ENCODE measurements at places on chromosomes 13 and 19.

- DNase-seq, result no peak
Measured at GRCh38 chr13:52652980-52653303, 306 bp downstream of the SUGT1 start.

DNA sequence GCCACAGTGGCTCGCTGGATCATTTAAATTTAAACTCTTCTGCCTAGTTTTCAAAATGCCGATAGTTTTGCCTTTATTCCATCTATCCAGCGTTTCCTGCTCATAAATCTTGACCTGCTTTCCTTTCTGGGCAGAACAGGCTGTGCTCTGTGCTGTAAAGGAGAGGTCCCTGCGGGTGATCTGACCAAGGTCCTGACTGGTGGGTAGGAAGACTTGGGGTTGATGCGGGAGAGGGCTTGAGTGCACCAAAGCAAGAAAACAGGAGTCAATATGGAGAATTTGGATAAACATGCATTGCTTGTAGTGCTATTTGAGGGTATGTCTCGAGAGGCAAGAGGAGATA, 533.6 kb downstream of the MYO16 start:
- DNase-seq, result no peak

GRCh38 chr13:113741191-113741668, 17.8 kb upstream of the TMEM255B start:
- DNase-seq, result no peak

GRCh38 chr19:4140237-4140711, 13.2 kb upstream of the CREB3L3 start:
- no peak for DNase-seq

DNA sequence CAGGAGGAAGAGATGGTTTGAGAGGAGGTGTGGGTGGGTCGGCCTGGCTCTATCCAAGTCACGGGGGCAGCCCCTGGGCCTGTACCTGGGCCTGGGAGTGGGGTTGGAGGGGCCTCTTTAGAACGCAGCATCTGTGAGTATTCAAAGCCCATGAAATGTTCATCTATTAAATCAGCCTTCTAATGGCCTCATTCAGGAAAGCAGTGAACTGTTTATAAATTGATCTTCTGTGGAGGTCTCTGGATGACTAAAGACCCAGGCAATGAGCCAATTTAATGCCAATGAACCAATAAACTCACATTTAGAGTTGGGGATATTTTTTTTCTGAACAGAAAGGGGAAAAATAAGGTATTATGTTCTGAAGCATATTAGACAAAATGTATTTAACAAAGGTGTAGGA, 19.9 kb upstream of the GGACT start:
- DNase-seq, result no peak

GRCh38 chr19:47609906-47610894, 1.3 kb downstream of the BICRA start:
- DNase-seq, result no peak

- DNase-seq, result no peak
Measured at GRCh38 chr19:30852168-30852567, 480.0 kb downstream of the ZNF536 start.

DNA sequence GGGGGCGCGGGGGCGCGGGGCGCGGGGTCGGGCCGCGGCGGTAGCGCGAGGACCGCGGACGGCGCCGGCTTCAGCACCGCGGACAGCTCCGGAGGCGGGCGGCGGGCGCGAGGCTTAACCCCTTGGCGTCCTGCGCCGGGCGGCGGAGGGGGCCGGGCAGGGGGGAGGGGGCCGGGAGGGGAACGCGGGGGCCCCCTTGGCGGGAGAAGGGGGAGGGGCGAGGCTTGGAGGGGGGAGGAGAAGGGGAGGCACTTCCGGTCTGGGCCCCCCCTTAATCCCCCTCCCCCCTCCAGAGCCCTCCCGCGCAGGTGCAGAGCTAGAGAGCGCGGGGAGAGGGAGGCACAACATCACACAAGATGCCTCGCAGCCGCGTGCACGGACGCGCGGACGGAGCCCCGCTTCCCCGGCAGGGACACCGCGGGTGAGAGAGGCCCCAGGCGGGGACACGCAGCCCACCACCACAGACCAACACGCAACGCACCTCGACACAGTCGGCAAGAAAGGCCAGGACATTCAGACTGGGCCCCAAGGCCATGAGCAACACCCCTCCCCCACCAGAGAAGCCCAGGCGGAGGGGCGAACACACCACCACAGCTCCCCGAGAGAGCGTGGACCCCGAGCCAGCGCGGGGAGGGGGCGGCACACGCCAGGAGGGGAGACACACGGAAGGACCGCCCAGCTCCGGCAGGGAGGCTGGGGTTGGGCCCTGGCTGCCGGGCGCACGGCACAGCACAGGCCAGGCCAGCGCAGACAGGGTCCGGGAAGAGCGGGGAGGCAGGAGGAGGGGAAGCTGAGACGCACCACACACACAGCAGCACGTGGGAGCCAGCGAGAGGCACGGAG, 24.1 kb downstream of the SHANK1 start:
- DNase-seq, result no peak

DNA sequence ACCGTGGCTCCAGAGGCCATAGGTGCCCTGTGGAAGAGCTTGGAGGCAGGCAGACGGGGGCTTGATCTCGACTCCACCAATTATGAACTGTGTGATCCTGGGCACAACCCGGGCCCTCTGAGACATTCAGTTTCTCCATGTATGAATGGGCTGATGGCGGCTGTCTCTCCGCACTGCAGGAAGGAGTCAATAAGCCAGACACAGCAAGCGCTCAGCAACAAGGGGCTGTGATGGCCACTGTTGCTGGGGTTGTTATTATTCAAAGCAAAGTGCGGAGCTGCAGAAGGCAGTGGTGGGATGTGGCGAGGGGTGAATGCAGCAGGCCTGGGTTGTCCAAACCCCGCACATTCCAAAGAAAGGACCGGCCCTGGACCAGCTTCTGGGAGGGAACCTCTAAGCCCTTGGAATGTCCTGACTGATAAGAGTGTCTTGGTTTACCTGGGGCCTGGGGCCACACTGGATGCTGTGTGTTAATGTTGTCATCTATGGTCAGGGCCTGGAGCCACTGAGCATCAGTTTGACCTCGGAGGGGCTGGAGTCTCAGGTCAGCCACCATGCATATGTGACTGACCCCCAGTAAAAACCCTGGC, 8.3 kb downstream of the TMEM143 start:
- DNase-seq, result no peak

GRCh38 chr13:99281811-99282263, 23.7 kb upstream of the GPR18 start:
- DNase-seq, result no peak

GRCh38 chr13:31224174-31224669, 24.4 kb downstream of the B3GLCT start:
- no peak for DNase-seq

GRCh38 chr13:110254151-110254679, 52.7 kb downstream of the COL4A1 start:
- no peak for DNase-seq

DNA sequence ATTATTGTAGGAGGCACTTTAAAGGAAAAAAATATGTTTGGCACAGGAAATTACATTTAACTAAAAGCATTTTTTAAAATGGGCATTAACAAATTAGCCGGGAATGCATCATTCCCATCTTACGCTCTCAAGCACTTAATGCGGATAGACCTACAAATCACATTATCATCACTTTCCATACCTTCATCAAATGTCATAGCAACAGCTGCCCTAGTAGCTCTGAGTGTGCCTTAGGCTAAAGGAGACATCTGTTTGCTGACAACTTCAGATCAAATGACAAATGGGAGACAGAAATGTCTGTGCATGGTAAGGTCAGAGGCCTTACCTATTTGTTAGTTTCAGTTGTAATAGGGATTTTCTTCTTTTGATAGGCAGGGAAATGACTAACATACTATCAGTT, 773.2 kb upstream of the SLC10A2 start:
- DNase-seq, result no peak

- DNase-seq, result no peak
Measured at GRCh38 chr13:36919171-36919832, 736 bp downstream of the SMAD9 start.

GRCh38 chr13:67235265-67235664, 5.1 kb upstream of the PCDH9 start:
- DNase-seq, result no peak

DNA sequence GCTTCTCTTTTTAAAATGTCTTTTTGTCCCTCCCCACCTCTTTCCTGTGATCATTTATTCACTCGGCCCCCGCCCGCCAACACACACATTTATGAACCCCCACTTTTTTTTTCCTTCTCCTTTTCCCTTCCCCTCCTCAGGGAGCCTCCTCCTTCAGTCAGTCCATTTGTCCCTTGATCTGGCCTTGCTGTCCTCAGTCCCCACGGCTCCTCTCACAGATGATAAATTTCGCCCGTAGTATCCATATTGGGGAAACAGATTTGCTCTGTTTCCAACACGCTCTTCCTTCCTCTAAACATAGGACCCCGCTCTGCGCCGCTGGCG, 2.0 kb downstream of the GSX1 start:
- DNase-seq, result no peak

DNA sequence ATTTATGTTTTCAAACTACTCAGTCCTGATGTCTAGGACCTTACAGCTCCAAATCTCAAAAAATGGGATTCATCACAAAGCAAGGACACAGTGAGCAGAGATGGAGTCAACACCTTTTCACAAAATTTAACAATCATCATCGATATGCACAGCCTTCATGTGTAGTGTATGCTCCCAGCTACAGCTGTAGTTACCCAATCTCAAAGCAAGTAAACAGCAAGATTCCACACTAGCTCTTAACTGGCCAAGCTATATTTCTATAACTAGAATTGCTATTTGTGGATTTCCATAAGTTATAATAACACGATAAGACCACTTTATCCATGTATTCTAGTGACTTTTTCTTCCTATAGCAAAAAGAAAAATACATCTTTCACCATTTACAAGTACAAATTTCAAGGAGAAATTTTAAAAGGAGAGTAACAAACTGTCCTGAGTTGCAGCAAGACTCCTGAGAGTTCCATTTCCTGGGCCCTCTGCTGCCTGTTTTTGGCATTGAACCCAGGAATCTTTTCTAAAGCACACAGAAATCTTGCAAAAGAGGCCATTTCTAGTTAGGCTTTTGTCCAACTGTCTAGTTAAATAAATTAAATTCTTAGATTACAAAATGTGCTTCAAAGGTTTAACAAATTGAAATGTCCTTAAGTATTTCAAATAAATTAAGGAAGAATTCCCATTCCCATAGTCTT, 460.6 kb downstream of the FGF14 start:
- no peak for DNase-seq

DNA sequence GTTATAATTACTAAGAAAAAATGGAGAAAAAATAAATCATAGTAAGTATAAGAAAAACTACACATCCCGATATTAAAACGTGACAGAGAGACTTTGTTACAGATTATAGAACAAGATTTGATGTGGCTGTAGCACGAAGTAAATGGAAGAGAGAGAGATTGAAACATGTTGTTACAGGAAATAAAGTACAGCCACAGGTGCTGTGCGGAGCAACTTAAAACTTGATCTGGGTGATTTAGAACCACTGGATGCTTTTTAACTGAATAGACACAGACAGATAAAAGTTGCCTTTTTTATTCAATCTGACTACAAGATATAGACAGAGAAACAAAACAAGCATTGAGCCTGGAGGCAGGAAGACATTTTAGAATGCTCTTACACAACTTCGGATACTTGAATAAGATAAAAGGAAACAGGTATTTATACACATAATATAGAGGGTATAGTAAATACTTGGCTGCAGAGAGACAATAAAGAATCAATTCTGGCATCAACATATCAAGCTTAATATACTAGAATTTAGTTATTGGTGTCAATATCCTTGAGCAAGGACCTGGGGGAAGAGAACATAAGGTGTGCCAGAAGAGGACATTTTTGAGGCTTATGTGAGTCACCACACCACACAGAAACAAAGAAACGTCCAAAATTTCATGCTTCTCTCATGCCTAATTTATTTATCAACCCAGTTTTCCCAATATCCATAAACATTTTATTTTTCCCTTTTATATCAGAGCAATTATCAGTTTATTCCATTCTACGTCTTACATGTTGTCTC, 548.5 kb downstream of the SLITRK1 start:
- no peak for DNase-seq

- no peak for DNase-seq
Measured at GRCh38 chr13:70088926-70089325, 18.7 kb upstream of the ATXN8OS start.

DNA sequence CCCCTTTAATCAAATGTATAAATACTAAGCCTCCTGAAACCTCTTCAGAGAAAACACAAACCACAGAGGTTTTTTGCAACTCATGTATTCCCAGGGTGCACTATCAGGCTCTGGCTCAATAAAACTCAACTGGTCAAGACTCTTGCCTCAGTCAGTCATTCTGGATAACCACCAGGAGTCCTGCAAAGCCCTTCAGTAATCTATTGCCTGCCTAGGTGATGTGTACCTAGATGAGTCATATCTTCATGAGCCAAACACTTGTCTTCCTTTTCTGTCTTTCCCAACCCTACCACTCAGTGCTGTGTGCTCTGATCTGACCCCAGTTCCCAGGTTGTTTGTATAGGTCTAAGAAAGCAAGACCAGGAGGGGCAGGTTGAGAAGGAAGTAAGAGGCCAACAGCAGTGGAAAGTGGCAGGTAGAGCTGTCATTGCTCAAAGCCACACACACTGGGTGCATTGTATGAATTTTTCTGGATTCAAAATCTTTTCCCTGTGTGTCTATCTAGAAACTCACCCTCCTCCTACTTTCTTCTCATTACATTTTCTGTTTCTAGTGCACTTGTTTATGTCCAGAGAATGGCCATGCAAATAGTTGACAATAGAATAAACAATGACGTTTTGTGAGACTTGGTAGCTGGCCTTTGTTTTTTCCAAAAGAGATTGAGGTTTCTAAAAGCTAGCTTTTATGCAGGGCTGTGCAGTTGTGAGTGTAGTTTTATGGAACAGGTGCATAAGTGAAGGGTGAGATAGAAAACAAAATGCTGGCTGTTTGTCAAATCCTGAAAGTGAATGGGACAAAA, 48.1 kb downstream of the PSG1 start:
- DNase-seq, result no peak

GRCh38 chr19:47680858-47681332, 32.3 kb upstream of the EHD2 start:
- DNase-seq, result no peak

GRCh38 chr19:8501981-8502380, 459 bp downstream of the PRAM1 start:
- DNase-seq, result no peak

DNA sequence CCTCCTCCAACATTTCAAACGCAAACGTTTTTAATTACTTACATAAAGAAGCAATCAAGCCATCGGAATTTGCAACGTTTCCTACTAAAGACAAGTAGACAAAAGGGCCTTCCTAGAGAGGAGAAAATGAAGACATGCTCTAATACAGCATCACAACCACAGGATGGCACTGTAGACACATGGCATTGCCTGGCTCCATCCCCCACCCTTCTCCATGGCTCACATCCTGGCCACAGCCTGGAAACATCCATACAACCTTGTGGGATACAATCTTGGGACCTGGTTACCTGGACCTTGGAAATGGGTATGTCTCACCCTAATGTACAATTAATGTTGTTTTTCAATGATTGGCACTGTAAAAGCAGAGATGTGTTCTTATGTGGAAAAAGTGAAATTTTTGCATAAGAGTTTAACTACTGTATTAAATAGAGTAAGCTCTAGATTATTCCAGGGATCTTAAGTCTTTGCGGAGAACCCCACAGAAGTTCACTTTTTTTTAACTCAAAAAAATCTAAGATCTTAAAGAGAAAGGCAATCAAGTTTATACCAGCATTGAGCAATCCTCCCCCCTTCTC, 21.5 kb downstream of the EBPL start:
- DNase-seq, result no peak
